ENCODE measurements at places on chromosomes 13 and 19.

DNA sequence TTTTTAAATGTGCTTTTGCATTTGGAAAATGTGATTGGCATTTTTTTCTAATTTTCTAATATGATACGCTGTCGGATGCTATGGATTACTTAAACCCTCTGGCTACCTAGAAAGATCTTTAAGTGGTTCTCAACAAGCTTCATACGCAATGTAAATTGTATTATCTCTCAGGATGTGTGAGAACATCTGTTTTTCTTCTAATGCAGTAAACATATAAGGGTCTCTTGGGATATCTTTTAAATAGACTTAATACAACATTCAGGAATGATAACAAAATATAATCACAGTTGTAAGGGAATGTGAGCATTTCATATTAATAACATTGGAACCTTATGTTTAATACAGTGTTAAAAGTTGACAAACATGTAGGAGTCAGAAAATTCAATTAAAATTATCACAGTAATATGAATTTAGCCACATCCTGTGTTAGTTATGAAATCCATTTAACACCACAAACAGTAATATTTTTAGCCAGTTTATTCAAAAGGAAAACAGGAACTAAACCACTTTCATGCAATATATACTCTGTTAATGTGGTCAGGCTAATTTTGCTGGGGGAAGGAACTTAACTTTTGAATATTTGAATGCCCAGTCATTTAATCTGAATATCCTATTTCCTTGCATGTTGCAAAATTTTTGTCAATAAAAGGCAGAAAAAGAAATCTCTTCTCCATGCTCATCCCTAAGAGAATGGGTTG is 15.0 kb upstream of the ALOX5AP start:
- DNase-seq = no peak

- DNase-seq = no peak
Observed at GRCh38 chr19:42060117-42060516, 9.9 kb downstream of the GRIK5 start.

DNA sequence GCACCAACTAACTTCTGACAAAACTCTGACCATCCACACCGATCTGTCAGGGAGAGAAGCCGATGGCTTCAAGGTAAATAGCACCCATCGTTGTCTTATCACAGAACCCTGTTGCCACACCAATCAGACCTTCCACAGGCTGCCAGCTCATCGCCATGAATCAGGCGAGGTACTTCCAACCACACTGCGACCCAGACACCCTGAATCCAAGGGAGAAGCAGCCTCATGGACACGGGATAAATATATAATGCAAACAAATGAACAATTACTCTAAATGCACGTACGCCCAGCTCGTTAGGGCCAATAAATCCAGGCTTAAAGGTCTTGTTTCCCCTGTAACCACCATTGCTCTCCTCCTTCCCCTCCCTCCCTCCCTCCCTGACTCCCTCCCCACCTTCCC is 20.8 kb downstream of the RANBP3 start:
- no peak for DNase-seq

DNA sequence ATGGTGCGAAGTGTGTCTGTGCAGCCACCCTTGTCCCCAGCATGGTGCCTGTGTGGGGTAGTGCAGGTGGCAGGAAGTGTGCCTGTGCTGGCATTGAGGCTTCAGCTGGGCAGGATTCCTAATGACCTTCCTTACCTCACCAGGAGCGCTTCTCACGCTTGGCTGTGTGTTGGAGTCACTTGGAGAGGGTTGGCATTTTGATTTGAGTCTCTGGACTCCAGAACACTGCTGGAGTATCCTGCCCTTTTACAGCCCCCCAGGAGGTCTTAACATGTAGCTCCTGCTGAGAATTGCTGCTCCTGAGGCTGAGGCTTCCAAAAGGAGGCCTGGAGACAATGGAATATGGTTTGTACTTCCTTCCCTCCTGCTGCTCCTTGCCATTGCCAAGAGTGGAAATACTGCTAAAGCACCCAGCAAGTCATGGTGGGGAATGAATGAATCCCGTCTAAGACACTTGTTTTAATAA is 87.1 kb downstream of the ARHGEF7 start:
- DNase-seq = no peak

- DNase-seq = no peak
Observed at GRCh38 chr13:85441364-85441763, 357.9 kb downstream of the SLITRK6 start.

- DNase-seq = no peak
Observed at GRCh38 chr13:95375706-95376105, 74.5 kb upstream of the ABCC4 start.

- DNase-seq = no peak
Observed at GRCh38 chr19:49739933-49740332, 23.2 kb downstream of the TSKS start.

DNA sequence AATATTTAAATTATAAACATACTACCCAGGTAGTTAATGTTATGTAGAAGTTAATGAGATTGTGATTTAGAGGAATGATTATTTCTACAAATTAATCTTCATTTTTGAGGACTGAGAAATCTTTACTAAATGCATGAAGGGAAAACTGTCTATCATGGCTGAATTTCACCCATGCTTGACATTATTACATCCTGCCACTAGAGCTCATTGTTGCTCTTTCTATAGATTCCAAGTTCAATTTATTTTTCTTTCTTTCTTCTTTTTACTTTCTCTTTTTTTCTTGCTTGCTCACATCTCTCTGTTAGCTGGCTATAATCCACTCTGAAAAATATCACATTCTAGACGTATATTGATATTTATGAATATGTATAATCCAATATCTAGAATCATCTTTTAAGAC is 505.0 kb upstream of the KLHL1 start:
- no peak for DNase-seq

DNA sequence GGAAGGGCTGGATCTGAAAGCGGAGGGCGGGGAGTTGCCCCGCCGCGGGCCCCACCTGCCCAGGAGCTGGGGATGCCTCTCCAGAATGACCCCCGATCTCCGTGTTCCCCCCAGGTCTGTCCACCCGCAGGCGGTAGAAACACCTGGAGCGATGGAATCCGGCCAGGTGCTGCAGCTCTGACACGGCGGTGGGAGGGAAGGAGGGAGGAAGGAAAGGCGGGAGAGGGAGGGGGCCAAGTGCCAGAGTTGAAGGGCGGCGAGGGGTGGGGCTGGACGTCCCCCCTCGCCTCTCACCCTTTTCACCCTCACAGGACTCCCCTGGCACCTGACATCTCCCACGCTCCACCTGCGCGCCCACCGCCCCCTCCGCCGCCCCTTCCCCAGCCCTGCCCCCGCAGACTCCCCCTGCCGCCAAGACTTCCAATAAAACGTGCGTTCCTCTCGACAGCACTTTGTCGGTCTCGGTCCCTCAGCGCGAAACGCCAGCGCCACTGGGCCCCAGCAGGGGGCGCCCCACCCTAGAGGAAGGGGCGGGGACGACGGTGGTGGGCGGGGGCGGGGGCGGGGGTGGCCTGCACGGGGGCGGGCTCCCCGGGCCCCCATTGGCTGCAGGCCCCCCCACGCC is 337 bp upstream of the FXYD7 start:
- peak; percentile 42 for DNase-seq

- no peak for DNase-seq
Observed at GRCh38 chr19:4388337-4389063, 11.8 kb downstream of the SH3GL1 start.

- DNase-seq = peak; percentile 64
Observed at GRCh38 chr19:2461751-2462634, 5.2 kb upstream of the LMNB2 start.

DNA sequence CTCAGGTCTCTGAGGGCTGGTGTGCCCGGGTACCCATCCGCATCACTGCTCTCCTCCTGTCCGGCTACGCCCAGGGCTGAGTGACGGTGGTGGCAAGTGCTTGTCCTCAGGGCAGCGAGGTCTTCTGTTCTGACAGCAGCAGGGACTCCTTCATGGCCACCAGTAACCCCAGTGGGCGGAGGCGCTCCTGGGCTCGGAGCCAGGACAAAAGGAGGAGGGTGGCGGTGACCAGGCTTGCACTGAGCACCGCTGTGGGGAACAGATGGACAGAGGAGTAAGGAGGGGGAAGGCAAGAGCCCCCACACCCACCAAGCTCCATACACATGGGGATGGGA is 5.8 kb downstream of the CD320 start:
- DNase-seq = peak; percentile 58

DNA sequence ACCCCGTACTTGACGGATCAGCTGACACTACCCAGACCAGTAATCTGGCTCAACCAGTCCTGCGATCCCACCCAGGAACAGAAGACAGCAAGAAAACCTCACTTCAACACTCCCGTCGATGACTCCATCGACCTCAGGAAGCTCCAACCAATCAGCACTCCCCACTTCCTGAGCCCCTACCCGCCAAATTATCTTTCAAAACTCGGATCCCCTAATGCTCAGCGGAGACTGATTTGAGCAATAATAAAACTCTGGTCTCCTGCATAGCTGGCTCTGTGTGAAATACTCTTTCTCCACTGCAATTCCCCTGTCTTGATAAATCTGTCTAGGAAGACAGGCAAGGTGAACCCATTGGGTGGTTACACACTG is 1.2 kb downstream of the LSM4 start:
- DNase-seq = no peak

DNA sequence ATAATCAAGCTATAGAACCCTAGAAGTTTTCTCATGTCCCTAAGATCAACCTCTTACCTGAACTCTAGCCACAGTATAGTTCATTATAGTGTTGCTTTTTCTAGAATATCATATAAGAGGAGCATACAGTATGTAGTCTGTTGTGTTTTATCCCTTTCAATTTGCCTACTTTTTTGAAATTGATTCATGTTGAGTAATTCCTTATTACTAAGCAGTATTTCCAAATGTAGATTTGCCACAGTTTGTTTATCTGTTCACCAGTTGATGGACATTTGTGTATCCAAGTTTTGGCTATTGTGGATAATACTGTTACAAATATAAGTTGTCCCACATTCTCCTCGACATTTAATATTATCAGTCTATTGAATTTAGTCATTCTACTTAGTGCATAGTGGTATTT is 138.0 kb downstream of the LMO7 start:
- DNase-seq = no peak

GRCh38 chr19:11451327-11451870 is 16.0 kb downstream of the PRKCSH start:
- DNase-seq = no peak

GRCh38 chr13:35489050-35489449 is 12.6 kb upstream of the MAB21L1 start:
- DNase-seq = no peak

GRCh38 chr13:94480672-94481145 is 1.2 kb upstream of the DCT start:
- peak; percentile 57 for DNase-seq

DNA sequence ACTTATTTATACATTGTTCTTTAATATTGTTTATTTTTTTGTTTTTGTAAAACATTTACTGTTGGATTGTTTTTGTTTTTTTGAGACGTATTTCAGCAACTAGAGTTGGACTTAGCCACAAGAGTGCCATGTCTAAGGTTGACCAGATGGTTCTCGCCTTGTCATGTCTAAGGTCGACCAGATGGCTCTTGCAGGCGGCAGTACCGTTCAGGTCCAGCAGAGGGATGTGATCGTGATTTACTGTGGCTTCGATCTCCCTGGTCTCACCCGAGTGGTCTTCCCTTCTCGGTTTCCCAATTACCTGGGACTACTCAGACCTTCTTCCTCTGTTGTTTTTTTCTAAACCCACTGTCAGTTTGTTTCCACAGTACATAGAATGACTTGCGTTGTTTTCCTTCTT is 1438.6 kb downstream of the UQCRFS1 start:
- no peak for DNase-seq

DNA sequence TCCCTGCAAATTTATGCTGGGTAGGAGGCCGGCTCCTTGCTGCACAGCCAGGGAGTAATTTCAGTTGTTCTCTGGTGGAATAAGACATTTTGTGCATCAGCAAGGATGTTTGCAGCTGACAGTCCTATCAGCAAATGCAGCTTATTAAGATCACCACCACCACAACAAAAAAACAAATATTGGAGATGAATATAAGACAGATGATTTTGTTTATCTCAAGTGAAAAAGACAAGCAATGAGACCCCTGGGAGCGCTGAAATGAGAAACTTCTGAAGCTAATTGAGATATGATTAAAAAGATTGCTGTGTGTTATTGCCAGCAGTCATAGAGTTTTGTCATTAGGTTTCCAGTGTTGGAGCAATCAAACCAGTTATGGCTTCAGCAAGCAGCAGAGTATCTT is 505.6 kb downstream of the GPC6 start:
- DNase-seq = no peak

DNA sequence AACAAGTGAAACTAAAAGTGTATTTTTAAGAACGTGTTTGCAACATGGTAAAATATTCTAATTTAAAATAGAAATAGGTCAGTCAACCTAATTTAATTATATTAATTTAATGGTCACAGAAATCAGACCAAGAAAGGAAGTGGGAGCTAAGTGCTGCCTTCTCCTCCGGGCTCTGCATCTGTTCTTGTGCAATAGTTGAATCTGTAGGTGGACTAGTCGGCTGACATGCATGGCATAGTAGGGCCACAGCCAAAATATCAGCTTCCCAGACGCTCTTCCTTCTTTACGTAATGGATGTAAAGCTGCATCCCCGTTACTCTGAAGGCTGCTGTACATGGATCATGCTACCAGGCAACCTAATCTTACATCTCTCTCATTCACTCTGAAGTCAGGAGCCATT is 47.3 kb downstream of the COL4A1 start:
- DNase-seq = no peak

- DNase-seq = no peak
Observed at GRCh38 chr13:32902029-32902780, 114.0 kb upstream of the KL start.

DNA sequence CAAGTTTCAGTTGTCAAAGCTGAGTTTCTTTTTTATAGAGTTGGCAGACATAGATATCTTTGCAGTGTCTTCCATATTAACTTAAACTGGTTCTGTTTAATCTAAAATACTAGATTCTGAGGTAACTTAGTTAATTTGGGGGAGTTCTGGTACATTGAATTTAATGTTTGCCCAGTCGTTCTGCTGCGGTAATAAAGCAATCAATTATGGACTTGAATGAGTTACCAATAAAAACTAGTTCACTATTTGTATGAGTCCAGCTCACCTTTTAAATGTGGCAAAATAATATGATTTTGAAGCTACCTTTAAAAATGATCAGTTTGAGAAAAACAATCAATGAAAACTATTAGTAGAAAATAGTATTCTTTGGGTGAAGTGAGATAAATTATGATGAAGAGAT is 90.2 kb downstream of the LMO7 start:
- DNase-seq = no peak

DNA sequence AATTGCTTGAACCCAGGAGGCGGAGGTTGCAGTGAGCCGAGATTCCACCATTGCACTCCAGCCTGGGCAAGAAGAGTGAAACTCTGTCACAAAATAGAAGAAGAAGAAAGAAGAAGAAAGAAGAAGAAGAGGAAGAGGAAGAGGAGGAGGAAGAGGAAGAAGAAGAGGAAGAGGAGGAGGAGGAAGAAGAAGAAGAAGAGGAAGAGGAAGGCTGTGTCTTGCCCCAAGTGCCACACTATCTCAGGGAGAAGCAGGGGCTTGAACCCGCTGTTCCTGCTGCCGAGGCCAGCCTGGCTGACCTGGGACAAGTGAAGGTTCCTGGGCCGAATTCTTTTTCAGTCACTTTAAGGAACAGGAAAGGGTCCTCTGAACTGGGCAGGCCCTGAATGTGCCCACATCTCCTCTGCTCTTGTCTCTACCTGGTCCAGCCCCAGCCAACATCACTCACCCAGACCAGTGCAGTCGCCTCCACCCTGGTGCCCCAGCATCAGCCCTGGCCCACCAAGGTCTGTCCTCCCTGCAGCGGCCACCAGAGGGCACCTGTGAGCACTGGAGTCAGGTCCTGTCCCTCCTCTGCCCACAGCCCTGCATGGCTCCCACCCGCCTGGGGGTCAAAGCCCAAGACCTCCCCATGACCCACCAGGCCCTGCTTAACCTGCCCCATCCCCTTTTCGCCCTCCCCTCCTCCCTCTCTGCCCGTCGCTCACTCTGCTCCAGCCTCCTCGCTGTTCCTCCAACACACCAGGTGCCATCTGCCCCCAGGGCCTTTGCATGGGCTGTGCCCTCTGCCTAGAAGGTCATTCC is 20.0 kb downstream of the TICAM1 start:
- peak; percentile 76 for DNase-seq
